ENCODE measurements at places on chromosomes 5 and 9.

DNA sequence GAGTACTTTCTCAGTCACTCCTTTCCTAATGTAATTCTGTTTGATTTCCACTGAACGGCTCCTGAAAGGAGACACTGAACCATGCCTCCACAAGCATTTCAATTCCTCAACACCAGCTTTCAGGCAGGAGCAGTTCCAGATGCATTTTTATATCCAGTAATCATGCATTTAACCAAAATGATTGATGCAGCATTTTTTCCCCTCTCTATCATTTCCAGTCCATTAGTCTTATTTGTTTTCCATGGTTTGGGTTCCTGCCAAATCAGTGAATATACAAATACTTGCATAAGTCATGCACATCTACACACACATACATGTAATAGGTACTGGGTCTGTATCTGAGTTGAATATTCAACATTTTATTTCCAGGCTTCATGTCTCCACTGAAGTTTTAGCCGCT is 122.7 kb downstream of the GRIA1 start:
- no peak for DNase-seq

DNA sequence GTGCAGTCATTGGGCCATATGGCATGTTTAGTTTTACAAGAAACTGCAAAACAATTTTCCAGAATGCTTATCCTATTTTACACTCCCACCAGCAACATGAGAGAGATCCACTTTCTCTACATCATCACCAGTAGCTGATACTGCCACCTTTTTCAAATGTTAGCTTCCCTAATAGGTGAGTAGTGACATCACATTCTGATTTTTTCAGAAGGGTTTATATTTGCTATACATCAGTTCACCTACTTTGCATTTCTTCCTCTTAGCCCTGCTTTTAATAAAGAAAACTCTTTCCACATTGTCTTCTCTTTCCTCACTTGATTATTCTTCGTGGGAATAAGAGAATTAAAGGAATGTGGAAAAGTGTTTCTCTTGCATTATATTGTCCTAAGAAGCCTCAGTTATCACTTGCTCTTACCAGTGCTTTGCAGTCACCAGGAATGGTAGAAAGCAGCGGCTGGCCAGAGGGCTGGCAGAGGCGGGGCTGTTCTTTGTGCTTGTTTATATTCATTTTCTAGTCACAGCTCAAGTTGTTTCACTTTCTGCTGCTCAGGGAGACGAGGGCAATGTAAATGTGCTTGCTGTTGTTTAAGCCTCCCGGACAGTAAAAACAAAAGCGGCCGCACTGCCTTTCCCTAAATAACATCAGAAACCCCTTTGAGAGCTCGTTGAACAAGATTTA is 164.8 kb downstream of the HSD17B3 start:
- peak; percentile 17 for DNase-seq

DNA sequence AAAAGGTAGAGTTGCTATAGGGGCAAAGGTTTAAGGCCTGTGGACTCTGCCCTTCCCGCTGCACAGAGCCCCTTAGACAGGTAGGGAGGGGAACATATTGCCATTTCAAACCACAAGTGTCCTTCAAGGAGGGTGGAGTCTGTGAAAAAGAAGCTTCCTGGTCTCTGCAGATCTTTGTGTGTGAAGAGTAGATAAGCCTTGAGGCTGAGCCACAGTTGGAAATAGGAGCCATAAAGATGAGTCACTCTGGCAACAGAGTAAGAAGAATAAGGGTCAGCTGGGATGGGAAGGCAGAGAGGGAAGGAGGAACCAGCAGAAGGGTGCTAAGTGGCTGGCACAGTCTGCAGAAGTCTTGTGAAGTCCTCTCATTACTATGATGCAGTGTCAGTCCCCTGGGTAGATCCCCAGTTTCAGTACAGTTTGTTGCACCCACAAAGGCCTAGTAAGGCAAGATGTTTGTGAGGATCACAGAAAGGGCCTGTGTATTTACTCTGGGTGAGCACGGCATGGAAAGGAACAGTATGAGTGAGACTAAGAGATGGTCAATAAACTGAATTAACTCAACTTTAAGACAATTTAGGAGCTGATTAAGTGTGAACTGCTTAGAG is 18.1 kb downstream of the GRXCR2 start:
- DNase-seq, result no peak

- DNase-seq, result no peak
Observed at GRCh38 chr5:57383093-57383861, 99.3 kb downstream of the ACTBL2 start.

GRCh38 chr9:133230093-133230492 is 21.0 kb upstream of the OBP2B start:
- DNase-seq, result no peak

DNA sequence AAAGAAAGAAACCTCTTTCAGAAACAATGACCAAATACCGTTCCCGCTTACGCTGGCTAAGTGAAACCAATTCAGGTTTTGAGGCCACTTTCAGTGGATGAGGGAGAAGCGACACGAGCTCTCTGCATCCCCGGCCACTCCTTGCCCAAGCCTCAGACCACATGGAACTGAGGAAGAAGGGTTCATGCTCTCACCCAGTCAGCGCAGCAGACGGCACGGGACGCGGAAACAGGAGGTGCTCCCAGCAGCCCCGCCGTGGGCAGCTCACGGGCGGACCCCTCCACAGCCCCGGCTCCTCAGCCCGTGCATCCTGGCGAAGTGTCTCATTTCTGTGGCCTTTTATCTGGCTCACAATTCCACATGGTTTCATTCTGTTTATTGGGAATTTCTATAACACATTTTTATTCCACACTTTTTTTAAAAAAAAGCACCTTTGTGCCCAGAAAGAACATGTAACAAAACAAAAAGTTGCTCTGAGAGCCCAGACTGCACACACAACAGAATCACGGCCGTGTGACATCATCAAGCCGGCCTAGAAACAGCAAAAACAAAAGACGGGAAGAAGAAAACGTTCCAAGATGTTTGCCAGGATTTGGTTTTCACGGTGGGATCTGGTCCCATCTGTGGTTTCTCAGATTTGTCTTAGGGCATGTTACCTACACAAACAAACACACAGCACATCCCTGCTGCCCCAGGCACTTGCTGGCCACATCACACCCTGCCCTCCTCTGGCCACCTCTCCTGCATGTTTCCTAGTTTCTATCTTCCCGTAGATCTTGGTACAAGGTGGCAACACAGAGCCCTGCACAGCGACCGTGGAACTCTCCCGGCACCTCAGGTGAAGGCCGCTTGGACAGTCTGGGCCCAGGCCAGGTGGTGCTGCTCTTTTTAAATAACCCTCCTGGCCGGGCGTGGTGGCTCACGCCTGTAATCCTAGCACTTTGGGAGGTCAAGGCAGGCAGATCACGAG is 16.2 kb downstream of the QSOX2 start:
- DNase-seq, result no peak

GRCh38 chr5:10418654-10419345 is 22.9 kb upstream of the ROPN1L start:
- no peak for DNase-seq

GRCh38 chr5:77321793-77322394 is 111.4 kb downstream of the PDE8B start:
- DNase-seq, result no peak

All from stimulated activated naive B cell treated with anti-CD40 and anti-IgM and Interleukin-4, amounts not matched to agents 10 μg/mL and 1 μg/mL and 100 μg/mL, for 72 hours (primary cell).